ENCODE measurements at places on chromosomes 4 and X.

- DNase-seq: peak; percentile 89
Observed at GRCh38 chrX:153900831-153901752, 3.4 kb upstream of the AVPR2 start.

GRCh38 chrX:22365460-22365859 is 92.7 kb downstream of the CBLL2 start:
- no peak for DNase-seq

DNA sequence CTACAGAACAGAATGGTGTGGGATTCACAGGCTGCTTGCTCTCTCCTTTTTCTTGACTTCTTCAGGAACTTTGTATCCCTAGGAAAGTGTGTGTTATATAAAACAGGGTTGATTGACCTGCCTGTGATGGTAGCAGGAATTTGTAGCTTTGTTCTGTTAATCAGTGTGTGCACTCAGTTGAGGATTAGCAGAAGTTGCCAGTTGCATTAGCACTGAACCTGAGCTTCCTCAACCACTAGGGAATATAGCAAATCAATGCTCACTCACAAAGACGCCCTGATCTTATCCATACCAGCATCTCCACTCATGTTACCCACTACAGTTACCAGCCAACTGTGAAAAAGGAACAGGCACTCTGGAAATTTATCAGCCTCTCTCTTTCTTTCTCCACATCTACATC is 319.1 kb upstream of the EMCN start:
- no peak for DNase-seq

GRCh38 chr4:85113706-85114105 is 147.2 kb upstream of the WDFY3 start:
- DNase-seq: peak; percentile 30

DNA sequence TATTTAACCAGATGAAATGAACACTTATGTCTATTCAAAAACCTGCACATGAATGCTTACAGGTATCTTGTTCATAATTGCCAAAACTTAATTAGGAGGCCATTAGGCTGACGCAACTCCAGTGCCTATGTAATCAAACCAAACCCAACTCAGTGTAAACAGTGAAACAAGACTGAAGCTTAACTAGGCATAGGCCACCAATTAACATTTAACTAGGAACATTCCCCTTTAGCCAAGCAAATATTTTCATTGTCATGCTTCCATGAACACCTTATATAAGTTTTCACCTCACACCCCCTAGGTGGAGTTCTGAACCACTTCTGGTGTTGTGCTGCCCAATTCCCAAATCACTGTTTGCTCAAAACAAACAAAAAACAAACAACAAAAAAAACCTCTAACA is 686.0 kb downstream of the STPG2 start:
- no peak for DNase-seq

DNA sequence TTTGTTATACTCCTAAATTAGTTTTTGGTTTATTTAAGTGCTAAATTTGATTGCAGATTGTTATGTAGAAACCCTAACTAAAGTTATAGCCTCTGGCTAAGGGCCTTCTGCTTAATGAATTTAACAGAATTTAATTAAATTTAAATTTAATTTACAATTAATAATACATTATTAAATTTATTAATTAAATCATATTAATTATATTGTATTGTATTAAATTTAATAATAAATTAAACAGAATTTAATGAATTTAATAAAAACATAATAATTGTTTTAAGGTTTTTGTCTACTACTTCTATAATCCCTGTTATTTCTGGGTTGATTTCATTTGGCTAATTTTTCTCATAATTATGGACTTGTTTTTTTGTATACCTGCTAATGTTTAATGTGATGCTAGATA is 141.9 kb upstream of the TECRL start:
- no peak for DNase-seq

- DNase-seq: peak; percentile 80
Observed at GRCh38 chr4:145734576-145735346, 54.8 kb downstream of the C4orf51 start.

DNA sequence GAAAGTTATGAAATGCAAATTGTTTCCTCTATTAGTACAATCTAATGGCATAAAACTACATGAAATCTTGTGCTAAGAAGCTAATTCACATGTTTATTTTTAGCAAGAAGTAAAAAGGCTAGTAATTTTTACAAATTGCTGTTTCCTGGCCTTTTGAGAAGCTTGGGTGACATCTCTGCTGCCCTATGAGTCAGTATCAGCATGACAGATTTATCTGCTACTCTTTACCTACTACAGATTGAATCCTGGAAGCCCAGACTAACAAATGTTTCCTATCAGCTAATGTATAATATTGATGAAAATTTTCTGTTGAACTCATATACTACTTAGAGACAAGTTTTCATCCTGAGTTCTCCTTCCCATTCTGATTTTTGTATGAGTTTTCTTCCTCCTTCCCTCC is 232.4 kb downstream of the DCTD start:
- DNase-seq: no peak

DNA sequence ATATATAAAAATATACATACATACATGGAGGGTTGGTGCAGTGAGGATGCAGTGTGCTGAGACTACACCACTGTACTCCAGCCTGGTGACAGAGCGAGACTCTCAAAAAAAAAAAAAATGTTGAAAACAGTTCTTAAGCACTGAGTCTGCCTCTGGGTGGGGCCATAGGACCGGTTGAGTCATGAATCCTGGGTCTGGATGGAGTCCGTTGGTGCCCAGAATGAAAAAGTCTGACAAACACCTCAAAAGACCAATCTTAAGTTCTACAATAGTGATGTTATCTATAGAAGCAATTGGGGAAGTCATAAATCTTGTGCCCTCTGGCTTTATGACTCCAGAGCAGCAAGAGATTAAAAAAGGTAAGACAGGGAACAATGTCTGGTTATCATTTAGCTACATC is 70.4 kb downstream of the FGFBP1 start:
- no peak for DNase-seq

DNA sequence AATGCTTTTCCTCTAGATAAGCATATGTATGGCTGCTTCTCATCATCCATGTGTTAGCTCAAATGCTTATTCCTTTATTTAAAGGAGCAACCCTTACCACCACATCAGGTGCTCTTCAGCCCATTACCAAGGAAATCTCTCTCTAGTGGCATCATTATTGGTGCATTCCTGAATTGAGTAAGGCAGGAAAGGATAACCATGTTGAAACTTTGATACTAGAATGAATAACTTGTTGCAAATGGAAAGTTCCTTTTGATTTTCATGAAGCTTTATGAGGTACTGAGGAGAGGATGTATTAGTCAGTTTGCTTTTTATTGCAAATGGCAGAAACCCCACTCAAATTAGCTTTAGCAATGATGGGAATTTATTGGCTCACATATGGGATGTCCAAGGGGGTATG is 212.3 kb upstream of the FGF13 start:
- DNase-seq: no peak

DNA sequence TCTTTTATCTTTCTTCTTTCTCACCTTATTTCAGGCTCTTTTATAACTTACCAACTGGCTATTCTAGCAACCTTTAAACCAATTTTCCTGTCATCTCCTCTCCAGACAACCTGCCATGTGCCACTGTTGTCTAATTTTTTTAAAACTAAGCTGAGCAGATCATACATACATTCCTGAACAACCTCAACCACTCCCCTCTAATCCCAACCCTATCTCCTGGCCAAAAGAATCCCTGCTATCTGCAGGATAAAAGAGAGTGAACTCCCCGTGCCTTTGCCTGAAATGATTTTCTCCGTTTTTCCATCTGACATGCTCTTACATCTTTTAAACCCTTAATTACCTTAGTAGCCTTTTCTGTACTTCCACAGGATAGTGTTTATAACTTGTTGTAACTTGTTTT is 35.5 kb downstream of the DCUN1D4 start:
- DNase-seq: no peak

DNA sequence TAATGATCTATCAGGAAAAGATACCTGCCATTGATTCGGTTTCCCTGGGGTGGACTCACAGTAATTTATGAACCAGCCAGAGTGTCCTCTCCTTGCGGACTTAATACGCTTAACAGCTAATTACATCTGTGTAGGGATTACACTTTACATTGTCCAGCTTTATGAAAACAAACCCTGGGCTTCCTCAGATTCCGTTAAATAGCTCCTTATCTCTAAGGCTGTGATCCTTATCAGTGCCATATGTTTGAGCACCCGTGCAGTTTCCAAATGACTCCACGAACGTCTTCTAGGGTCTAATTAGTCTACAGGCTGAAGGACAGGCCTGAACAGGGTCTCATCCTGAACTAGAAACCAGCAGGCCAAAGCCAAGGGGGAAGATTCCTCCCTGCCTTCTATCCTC is 56.9 kb downstream of the KDR start:
- DNase-seq: no peak

DNA sequence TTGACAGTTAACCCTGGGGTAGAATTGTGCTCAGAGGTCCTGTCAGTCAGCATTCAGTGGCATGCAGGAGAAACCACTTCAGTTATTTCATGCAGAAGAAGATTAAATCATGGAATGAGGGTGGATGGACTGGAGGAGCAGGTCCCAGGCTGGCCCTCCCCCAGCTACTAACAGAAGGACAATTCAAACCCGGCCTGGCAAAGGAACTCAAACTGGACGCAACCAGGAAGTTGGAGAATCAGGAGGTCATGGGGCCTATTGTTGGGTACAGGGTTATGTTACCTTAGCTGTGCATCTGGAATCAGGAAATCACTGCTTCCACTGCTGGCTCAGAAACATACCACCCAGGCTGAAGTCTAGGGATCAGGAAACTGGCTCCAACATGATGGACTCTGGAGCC is 121.4 kb downstream of the GPAT3 start:
- DNase-seq: no peak

DNA sequence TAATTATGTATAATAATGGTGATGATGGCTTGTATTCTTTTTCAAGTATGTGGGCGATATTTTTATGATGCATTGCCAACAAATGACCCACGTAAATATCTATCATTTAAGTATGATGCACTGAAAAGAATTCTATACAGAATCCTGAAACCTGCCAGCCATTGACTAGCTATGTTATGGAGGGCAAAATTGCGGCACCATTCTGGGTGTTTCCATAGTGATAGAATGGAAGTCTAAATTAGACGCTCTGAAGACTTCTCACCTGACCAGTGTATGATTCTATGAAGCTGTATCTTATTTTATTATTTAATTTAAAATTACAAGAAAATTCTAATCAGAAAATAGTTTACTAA is 677 bp upstream of the CENPC start:
- DNase-seq: peak; percentile 21

- DNase-seq: peak; percentile 89
Observed at GRCh38 chr4:26015133-26015651, 101.2 kb downstream of the SMIM20 start.

- DNase-seq: peak; percentile 83
Observed at GRCh38 chr4:146520896-146521540, 722 bp downstream of the SLC10A7 start.

GRCh38 chr4:20643631-20644030 is 56.6 kb upstream of the PACRGL start:
- DNase-seq: peak; percentile 26

DNA sequence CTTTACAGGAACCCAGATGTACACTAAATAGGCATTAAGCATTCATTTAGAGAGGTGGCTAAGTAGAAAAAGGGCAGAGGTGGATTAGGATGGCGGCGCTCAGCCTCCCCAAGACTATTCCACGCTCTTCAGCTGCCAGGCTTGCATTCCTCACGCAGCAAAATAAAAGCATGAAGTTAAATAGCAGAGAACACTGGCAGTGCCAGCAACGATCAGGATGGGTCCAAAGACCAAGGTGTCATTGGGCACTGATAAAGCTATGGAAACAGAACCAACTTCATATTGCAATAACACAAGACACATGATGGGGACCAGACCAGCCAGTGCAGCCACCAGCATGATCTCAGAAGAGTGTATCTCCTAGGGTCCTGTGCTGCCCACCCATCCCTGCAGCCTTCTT is 42.0 kb downstream of the TMEM156 start:
- no peak for DNase-seq

- no peak for DNase-seq
Observed at GRCh38 chr4:8477676-8478075, 37.1 kb downstream of the TRMT44 start.

DNA sequence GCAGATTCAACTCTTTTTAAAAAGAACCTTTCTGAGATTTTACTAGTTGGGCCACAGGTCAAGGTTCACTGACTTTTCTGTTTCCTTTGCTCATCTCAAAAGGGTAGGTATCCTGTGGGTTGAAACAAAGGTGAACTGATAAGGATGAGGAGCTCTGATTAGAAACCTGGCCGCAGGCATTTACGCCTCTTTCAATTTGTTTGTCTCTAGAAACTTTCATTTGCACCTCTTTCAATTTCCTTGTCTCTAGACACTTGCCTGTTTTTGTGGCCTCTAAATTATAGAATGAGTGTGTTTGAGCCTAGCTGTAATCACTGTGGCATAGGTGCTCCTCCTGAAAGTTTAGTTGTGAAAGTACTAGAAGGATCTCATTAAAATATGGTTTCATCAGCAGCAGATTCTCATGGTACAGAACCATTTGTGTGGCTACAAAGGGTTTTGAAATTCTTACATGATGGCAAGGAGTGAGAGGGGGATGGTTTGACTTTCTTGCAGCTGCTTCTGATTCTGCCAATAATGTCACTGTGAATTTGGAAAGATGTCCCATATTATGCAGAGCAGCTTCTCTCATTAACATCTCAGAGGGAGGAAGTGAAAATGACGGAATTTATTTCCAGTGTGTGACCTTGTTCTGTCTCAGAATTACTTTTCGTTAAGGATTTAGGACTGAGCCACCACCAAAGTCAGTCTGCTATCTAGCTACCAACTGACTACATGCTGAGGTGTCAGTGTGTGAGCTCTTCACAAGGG is 142.2 kb downstream of the SH2D1A start:
- DNase-seq: no peak

GRCh38 chr4:165542476-165542875 is 163.7 kb downstream of the CPE start:
- no peak for DNase-seq

- DNase-seq: no peak
Observed at GRCh38 chr4:51965862-51966261, 54.3 kb downstream of the LRRC66 start.

DNA sequence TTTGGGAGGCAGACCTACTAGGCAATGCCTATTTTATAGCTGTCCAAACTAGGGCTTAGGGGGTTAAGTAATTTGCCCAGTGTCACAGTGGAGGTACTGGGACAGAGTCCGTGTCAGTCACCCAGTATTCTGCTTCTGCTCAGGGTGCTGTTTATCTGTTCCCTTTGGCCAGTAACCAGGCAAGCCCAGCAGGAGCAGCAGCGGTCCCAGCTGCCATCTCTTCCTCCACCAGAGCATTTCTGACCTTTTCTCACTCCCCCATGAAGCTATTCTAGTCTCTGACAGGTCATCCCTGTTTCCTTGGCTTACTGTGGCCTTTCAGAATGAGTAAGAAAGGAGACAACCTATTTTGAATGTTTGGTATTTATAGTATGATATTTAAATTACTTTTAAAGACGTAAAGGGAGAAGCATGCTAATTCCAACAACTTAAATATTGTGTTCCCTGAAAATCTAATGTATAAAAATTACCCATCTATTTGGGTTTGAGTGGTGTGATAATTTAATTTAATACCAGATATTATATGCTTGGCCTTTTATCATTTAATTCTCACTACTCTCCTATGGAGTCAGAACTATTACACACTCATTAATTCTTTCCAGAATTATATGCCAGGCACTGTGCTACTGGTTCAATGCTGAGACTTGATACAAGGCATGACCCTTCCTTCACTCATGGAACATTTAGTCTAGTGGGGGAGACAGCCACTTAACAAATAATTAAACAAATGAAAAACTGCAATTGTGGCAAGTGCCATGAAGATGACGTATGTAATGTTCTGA is 60.6 kb downstream of the RPS6KA3 start:
- DNase-seq: no peak

All from muscle of leg (tissue), 16 donors.